ENCODE measurements at places on chromosomes 3 and 15.

- no peak for DNase-seq
These were observed 1.9 kb downstream of the CHD2 start for GRCh38 chr15:92901995-92902394.

DNA sequence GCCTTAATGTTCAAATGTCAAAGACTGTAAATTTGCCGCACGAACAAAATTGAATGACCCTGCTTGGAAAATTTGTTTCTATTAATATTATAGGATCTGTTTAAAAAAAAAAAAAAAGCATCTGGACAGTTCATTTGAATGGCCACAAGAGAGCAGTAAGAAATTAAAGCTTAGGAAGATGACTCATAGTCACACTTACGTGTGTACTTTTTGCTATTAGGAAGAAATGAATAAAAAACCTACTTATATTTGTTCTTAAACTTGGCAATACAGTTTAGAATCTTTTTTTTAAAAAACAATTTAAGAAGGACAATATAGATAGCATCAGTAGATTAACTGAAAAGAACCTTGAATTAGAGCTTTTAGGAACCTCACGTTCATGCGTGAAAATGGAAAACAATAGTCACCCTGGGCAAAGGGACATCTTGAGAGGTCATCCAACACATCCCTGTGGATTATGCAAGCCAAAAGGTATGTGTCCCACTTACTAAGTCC lies 621.8 kb downstream of the MECOM start:
- no peak for DNase-seq

GRCh38 chr3:3902161-3902560 lies 102.9 kb downstream of the LRRN1 start:
- no peak for DNase-seq

GRCh38 chr15:65096481-65097385 lies 18.3 kb downstream of the UBAP1L start:
- DNase-seq, result no peak

GRCh38 chr3:117103675-117104074 lies 394.1 kb downstream of the TUSC7 start:
- no peak for DNase-seq

- no peak for DNase-seq
These were observed 62.4 kb upstream of the ADPGK start for GRCh38 chr15:72845981-72846383.

- peak; percentile 6 for DNase-seq
These were observed 143.7 kb upstream of the ZNF385D start for GRCh38 chr3:21894459-21895340.
